ENCODE measurements at places on chromosomes 5 and 9.

DNA sequence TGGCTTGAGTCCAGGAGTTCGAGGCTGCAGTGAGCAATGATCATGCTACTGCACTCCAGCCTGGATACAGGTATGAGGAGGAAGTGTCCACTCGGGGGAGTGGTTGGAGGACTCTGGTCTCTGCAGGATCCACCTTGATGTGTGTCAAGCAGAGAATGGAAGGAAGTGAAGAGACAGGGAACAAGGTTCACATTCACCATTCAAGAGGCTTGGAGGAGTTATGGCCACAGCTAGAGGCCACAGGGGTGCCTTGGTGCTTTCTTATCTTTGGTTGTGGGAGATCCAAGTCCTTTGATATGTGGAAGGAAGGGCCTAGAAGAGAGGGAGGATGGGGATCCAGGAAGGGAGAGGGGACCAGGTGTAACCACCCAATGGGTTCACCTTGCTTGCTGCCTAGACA, 5.4 kb upstream of the CERCAM start:
- DNase-seq, result no peak

DNA sequence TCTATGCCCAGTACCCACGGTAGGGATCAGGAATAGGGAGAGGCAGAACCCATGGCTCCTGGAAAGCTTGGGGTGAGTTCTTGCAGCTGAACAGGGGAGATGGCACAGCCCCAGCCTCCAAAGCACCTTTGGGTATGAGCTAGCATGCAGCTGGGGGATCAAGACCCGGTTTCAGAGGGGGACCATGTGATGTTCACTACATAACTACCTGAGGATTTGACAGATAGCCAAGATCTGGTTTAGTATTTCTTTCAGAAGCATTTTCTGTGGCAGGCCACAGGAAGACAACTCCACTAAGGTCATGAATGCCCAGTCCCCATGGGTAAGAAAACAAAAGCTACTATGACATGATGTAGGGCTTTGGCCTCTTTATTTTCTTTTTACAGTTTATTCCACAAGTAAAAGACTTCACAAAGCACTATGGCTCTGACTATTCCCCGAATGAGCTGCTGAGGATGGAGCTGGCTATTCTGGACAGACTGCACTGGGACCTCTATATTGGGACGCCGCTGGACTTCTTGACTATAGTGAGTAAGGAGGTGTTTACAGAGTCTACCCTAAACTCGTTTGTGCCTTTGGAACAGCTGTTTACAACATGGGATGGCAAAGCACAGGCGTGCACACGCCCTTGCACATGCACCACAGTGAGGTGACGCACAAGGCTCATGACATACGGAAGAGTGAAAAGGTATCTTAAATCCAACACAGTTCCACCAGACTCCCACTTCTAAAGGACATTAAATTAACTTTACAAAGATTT, 3.4 kb downstream of the CCNI2 start:
- no peak for DNase-seq

- DNase-seq, result no peak
Measured at GRCh38 chr5:66813306-66813705, 217.1 kb downstream of the MAST4 start.

DNA sequence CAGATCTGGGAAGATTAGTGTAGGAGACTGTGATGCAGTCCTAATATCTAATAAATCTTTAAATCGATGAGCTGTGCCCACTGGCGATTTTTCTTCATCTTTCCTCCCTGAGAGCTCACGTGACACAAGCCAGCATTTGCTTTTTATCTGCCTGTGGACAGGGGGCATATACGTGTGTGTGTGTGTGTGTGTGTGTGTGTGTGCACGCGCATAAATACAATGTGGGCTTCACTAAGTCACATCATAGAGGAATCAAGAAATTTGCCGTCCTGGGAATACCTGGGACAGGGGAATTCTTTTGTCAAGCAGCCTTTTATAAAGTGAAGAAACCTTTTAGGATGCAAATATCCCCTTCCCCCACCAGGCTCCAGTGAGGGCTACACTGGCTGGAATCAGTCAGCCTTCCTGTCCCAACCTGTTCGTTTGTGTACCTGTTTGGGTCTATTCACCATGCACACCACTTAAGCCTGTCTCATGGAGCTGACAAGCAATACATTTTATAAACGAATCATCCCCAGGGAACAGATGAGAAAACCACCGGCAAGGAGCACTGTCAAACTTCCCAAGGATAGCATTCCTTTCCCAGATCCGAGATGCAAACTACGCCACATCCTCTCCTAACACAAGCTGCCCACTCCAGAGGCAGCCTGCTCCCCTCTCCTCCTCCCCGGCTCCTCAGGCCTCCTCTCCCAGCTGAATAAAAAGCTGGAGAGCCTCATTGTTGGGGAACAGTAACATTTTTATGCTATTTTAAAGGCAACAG, 2.7 kb downstream of the EPB41L4B start:
- DNase-seq, result no peak

GRCh38 chr9:123586275-123586674, 230.3 kb downstream of the CRB2 start:
- no peak for DNase-seq

DNA sequence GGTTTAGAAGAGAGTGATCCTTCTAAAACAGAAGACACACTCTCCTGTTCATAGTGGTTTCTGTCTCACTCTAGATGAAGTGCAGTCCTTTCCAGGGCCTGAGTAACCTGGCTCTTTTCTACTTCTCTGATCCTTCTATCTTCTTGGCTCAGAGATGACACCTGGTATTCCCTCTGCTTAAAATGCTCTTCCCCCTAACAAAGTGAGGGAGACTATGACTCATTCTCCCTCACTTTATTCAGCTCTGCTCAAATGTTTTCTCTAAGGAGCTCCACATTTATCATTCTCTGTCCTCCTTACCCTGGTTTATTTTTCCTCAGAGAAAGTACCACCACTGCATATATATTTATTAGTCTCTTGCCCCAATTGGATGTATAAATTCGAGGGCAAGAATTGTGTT, 24.6 kb downstream of the TUT7 start:
- DNase-seq, result no peak

- DNase-seq, result no peak
Measured at GRCh38 chr9:88198341-88198807, 60.1 kb upstream of the SPATA31C2 start.

- DNase-seq, result no peak
Measured at GRCh38 chr9:85151162-85151561, 481.6 kb downstream of the NTRK2 start.

DNA sequence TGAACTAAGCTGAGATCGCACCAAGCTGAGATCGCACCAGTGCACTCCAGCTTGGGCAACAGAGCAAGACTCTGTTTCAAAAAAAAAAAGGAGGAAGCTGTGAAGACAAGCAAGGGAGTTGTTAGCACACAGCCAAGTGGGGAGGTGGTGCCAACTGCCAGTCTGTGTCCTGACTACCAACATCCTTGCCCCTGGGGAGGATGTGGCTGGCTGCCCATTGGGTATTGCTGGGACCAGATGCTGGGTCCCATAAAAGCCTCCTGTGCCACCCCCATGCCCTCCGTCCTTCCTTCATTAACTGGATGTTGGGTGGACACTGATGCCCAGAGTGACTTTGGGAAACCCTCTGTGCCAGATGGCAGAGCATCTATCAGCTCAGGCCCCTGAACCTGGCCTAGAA, 157.1 kb upstream of the COL5A1 start:
- no peak for DNase-seq

- no peak for DNase-seq
Measured at GRCh38 chr5:77398896-77399295, 93.2 kb downstream of the WDR41 start.

GRCh38 chr9:4375424-4376200, 75.7 kb upstream of the GLIS3 start:
- no peak for DNase-seq

DNA sequence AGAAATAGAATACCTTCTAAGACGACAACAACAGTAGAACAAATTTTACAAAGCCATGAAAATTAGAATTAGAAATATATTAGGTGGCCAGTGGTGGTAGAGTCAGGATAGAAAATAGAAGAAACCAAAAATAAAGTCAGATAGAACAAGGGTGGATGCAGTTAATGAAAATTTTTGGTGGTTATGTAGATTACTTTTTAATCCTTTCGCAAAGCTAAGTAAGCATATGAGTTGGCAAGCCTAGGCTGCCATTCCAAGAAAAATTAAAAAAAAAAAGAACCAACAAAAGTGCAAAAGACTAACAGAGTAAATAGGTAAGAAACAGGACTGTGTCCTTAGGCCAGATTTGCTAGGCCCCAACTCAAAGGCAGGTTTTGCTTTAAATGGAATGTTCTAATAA, 56.8 kb downstream of the PCSK5 start:
- no peak for DNase-seq

- DNase-seq, result no peak
Measured at GRCh38 chr5:179418972-179419371, 73.7 kb upstream of the ADAMTS2 start.

DNA sequence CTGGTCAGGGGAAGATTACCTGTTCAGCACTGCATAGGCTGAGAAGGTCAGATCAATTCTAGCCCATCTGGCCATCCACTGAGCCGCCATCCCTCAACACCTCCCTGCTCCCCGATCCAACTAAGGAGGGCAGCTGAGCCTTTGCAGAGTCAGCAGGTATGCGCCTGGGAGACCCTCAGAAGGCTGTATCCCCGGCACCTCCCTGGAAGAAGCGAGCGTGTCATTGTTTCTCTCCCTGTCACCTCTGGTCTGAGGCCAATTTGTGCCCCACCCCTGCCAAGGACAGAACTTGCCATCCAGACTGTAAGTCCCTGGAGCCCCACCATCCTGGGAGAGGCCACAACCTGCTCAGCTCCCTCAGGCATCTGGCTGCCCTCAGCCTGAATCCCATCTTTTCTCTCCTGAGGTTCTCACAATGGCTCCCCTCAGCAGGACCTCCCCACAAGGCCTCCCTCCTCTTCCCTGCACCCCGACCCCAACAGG, 2.6 kb downstream of the CLTB start:
- DNase-seq, result no peak

- DNase-seq, result no peak
Measured at GRCh38 chr5:142316051-142316450, 8.8 kb downstream of the SPRY4 start.

DNA sequence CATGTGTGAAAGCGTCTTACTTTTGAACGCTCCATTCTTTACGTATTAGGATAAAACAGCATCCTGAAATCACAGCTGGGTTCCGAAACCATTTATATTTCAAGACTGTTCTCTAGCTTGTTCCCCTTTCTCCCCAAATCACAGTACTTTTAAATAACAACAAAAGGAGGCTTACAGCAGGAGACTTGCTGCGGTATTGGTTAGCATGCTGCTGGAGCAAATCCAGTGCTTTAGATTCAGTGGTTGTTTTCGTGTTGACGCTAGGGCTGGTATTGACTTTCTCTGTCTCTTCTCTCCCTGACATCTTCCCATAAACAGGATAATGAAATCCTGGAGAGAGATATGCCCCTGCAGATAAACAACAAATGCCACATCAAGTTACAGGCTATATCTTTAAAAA, 103.1 kb downstream of the ZNF608 start:
- no peak for DNase-seq

DNA sequence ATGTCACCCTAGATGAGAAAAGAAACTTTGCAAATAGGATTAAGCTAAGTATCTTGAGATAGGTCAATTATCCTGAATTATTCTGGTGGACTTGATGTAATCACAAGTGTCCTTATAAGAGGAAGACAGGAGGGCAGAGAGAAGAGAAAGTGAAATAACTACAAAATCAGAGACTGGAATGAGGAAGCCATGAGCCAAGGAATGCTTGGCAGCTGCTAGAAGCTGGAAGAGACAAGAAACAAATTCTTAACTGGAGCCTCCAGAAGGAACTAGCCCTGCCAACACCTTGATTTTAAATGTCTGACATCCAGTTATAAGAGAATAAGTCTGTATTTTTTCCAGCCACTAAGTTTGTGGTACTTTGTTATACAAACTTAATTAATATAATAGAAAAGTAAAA, 480.0 kb downstream of the NR2F1-AS1 start:
- DNase-seq, result no peak

DNA sequence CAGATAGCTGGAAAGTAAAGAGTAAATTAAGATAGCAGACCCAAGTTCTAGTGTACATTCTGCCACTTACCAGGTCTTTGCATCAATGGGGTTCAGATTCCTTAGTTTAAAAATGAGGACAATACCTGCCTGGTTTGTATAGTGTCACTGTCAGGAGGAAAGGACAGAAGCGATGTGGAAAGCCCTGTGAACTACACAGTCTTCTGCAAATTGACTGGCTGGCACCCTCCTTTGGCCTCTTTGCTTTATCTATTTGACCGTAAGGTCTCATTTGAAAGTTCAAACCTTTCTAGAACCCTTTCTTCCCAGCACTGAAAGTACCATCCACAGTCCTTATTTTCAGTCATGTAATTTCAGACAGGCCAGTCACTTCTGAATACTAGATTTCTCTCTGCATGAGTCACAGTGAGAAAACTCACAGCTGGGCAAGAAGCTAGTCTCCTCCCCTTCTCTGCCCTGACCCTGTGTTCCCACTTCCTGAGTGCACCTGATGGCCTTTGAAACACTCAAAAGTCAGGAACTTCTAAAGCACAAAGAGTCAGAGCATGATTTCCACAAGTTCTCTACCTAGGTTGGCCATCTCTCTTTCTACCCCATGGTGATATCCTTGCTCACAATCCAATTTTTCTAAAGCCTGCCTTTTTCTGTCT, 91.3 kb upstream of the RASEF start:
- DNase-seq, result no peak

DNA sequence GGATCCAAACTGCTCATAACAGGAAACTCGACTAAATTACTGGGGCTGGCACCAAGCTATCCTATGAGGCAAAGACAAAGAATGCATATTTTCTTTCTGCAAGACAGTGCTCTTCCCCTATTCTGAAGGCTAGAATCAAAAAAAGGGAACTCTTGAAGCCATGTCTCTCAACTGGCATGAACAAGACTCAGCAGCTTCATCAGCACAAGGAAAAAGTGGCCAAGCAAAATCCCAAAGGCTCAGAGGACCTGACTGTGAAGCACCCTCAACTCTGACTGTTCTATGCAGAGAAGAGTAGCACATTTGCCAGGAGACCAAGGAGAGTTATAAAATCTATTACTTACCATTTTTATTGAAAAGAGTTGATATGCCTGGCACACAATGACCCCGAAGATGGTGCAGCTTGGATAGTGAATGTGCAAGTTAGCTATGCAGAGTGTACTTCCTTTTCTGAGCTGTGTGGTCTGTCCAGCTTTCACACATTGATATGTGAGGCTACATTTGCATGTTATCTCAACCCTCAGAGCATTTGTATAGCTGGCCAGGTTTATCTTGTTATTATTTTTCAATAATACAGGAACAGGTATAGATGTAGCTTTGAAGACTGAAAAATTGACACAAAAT, 51.0 kb upstream of the FYB1 start:
- DNase-seq, result no peak
